ENCODE measurements at places on chromosomes 4 and X. TPM values are rescaled to one million over a fixed set of nuclear protein-coding genes. Genes with fewer than 3 reads are reported as not detected.

LANCL3 gene
- total RNA-seq, result 0.21 TPM

ZCCHC12 gene
- total RNA-seq, result not detected

GAGE10 gene
- total RNA-seq, result not detected

SPP1 gene
- not detected for total RNA-seq

RIBC1 gene
- total RNA-seq, result 1.1 TPM

RHOXF1 gene
- total RNA-seq, result not detected

DAPP1 gene
- total RNA-seq, result not detected

TENM3 gene
- total RNA-seq, result 91.0 TPM

ARHGEF38 gene
- total RNA-seq, result 0.47 TPM

C4orf51 gene
- not detected for total RNA-seq

CD38 gene
- total RNA-seq, result not detected

ZNF280C gene
- total RNA-seq, result 10.1 TPM

CYSLTR1 gene
- total RNA-seq, result 1.1 TPM
